GM23248 (cell line): ENCODE measurements at places on chromosomes 12 and 14.

DNA sequence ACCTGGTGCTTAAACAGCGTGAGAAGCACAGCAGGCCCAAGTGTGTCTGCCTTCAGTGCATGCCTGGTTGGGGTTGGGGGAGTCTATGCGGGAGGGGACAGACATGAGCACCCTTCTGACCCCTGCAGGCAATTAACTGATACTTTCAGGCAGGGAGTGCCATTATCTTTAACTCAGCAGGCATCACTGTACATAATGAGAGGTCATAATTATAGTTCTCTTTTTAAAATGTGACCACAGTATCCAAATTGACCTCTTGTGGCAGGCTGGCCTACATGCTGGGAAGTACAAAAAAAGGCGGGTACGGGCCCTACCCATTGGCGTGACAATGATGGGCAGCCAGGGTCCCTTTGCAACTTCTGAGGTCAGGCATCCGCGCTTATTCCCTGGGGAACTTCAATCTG is 209.1 kb downstream of the FOXN3 start:
- DNase-seq = no peak

DNA sequence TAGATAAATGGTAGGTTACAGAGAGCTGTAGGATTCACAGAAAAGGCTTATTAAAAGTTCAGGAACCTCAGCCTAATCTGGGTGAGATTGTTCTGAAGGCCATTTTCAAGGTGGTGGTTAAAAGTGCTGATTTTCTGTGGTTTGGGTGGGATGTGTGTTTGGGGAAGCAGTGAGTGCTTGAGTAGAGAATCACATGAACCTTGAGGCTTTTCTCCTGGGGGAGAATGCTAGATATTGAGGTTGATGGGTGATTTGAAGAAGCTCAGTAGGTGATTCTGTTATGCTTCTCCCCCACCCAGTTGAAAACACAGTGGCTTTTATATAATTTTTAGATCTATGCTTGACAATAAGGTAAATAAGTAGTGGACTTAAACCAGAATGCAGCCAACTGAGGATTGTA is 420.9 kb downstream of the PCNX1 start:
- DNase-seq = no peak

- DNase-seq = peak; percentile 38
Measured at GRCh38 chr12:15001733-15002382, 29.0 kb downstream of the PDE6H start.

DNA sequence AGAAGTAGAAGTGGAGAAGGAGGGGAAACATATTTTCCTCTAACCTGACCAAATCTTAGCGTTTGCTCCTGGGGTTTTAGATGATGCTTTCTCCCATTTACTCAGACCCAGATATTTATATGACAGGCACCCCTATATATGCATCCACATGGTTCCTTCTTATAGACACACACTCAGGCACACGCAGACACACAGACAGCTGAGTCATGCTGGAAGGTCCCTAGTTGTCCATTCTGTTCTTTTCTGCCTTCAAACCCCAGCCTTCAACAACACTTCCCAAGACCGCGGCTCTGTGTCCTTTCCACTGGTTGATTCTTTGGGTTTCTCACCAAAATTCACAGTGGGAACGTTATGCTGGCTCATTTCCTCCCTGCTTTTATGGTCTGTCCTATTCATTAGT is 52.1 kb downstream of the HSPB8 start:
- DNase-seq = no peak

GRCh38 chr12:94445662-94446061 is 14.0 kb downstream of the CEP83 start:
- no peak for DNase-seq

DNA sequence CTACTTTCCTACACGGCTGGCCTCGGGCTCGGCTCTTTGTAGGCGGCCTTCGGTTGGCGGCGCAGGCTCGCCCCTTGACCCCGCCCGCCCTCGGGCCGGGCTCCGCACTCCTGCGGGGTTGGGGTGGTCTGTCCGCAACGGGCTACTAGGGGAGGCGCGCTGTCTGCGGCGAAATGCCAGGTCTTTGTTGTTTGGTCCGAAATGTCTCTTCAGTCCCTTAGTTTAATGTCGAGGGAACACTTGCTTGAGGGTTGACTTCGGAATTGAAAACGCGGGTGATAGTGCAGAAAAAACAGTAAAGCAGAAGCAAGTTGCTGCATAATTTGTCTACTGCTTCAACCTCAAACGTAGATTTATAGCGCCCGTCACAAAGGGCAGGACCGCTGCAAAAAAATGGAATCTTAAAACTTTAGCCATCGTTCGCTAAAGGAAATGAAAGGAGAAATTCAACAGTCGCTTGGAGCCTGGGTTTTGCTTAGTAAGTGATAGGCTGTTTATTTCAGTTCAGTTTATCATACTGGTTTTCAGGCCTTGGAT is 390 bp downstream of the JKAMP start:
- DNase-seq = peak; percentile 60

DNA sequence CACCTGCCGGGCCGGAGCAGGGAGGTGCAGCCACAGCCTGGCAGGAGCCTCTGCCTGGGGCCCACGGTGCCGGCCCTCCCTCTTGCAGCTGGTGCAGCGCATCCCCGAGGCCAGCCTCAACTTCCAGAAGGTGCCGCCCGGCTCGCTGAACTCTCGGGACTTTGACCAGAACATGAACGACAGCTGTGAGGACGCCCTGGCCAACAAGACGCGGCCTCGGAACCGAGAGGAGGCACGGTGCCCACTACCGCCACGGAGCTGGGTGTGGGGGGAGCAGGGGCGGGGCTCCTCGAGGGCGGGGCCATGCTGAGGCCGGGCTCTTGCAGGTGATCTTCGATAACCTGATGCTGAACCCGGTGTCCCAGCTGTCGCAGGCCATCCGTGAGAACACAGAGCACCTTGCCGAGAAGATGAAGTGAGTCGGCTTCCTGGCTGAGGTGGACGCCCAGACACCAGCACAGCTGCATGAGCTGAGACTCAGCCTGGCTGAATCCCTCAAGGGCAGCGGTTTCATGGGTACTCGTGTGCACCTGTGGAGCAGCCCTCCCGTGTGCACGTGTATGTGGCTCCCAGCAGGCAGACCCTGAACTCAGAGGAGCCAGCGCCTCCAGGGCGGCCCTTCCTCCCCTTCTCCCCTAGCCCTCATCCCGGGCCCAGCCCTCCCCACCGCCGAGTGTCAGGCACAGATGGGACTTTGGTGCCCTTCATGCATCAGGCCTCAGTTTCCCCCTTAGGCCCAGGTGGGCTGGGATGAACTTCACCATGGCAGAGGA is 28.6 kb downstream of the CEP170B start:
- no peak for DNase-seq

DNA sequence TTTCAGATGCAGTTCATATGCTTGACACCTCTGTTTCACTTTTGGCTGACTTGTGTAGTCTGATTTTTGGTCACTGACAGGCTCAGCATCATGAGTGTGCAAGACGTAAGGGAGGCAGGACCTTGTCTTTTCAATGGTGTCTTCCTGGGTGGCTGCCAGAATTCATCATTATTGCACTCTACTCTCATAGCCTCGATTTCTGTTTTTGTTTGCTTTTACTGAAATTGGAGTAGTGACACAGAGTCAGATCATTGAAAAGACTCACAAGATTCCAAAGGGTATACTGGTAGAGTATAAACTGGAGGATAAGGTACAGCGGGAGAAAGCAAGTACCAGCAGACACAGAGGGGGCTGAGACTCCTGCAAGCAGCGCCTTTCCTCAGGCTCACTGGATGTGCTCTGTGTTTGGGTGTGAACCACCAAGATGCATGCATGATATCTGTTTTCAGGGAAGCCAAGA is 126.3 kb upstream of the FGD4 start:
- DNase-seq = peak; percentile 10

DNA sequence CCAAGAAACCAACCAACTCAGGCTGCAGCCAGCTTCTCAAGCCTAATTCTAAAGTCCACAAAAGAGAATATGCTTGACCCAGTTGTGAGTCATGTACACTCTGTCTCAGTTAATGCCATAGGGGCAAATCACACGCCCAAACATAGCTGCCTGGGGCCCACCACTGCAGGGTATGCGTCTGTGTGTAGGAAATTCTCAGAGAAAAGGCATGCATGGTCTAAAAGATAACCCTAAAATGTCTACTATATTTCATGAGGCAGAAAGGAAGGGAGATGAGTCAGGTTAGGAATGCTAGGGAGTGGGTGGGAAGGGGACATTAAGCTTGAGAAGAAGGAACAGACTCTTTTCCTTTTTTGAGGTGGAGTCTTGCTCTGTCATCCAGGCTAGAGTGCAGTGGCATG is 22.3 kb upstream of the SPTLC2 start:
- DNase-seq = peak; percentile 96

- peak; percentile 69 for DNase-seq
Measured at GRCh38 chr14:59097681-59098080, 90.8 kb upstream of the DAAM1 start.

DNA sequence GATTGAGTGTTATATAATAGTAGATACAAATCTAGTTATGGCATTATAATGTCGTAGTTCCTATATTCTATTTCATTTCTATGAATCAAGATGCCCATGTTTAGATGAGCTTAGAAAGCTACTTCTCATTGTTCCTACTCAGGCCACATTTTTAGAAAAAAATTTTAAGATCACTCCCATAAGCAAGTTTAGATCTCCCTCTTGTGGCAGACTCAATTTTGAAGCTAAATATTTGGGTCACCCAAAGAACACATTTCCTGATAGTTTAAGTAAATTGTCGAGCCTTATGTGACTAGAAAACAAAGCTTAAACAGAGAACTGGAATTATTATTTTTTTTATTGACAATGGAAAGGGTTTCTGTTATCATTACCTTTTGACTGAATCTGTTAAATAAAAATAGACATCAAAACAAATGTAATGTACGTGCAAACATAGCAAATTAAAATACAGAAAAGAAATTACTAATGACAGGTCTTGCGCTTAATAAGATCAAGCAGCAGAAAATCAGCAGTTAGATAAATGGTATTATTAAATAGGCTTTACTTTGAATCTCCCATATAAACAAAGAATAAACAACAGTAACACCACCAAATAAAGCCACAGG is 180.2 kb downstream of the ACSS3 start:
- DNase-seq = peak; percentile 63

GRCh38 chr14:95515596-95516552 is 576 bp downstream of the SYNE3 start:
- peak; percentile 73 for DNase-seq

- DNase-seq = no peak
Measured at GRCh38 chr12:94228488-94228907, 80.1 kb downstream of the PLXNC1 start.

DNA sequence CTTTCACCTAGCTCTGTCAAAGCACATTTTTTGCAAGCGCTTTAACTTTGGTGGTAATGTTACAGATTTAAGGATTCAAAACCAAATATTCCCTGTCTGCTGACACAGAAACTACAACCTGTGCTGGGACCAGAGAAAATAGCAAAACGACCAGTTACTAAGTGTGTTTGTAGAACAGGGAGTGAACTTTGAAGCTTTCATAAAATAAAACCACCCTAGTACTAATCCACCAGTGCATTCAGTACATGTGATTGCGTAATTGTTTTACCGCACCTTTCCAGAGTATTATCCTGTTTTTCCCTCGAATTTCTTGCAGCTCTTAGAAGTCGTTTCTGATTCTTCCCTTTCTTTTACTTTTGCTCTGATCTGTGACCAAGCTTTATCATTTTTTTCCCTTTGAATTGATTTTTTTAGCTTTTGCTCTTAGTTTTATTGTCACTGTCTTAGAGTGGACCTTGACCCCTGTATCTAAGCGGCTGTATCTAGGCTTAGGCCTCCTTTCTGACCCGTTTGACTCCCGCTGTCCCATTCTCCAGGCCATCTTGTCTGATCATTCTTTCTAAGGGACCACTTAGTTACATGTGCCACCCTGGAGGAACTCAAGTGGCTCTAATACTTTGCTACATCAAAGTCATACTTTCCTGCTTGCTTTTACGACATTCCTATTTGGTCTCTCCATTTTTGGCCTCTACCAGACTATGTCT is 429.4 kb downstream of the PCNX1 start:
- no peak for DNase-seq

GRCh38 chr14:76662580-76662979 is 98.7 kb upstream of the VASH1 start:
- DNase-seq = no peak

DNA sequence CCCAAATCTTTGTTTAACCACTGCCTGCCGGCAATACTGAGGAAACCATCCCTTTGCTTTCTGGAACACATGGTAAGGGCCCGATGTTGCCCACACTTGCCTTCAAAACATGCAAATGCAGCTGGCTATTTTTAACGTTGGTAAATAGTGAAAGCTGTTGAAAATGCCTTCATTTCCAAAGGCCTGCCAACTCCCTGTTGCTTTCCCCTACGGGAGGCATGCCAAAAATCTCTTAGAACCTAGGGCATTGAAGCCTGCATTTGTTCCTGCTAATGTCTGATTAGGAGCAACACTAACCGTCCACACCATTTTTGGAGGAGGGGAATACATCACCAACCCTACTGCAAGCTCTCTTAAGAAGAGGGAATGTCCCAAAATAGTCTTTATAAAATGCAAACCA is 152.6 kb upstream of the NOS1 start:
- no peak for DNase-seq
